HT1080 (cell line): ENCODE measurements at places on chromosomes 12 and 14. TPM values are rescaled to one million over a fixed set of nuclear protein-coding genes. Genes with fewer than 3 reads are reported as not detected.

DNA sequence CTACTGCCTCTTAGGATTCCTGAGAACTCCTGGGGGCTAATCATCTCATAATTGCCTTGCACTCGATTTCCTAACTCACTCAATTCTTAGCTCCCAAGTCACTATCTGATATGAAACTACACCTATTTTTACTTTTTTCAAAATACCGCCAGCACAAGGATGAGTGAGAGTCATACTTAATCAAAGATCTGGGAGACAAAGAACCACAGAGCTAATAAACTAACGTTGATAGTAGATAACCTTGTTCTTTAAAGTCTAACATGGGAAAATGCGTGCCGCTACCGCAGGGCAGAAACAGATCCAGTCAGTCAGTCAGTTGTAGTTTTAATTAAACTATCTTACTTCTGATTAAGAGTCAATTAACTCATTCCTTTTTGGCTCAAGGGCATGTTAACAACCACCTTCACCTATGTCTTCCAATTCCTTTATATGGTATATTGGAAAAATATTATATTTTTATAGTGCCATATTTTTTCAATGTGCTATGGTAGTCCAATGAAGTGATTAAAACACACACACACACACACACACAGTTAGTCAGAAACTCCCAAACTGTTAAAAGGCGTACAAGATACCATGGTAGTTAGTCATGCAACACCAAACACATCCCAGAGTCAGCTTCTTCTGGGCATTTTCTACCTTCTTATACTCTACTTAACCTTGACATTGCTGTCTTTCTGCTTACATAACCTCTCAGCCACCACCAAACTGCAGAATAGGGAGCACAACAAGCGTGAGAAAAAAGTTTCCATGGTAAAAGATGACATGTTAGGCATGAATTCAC, 114.0 kb downstream of the KLHL28 start:
- DNase-seq = peak; percentile 13

DNA sequence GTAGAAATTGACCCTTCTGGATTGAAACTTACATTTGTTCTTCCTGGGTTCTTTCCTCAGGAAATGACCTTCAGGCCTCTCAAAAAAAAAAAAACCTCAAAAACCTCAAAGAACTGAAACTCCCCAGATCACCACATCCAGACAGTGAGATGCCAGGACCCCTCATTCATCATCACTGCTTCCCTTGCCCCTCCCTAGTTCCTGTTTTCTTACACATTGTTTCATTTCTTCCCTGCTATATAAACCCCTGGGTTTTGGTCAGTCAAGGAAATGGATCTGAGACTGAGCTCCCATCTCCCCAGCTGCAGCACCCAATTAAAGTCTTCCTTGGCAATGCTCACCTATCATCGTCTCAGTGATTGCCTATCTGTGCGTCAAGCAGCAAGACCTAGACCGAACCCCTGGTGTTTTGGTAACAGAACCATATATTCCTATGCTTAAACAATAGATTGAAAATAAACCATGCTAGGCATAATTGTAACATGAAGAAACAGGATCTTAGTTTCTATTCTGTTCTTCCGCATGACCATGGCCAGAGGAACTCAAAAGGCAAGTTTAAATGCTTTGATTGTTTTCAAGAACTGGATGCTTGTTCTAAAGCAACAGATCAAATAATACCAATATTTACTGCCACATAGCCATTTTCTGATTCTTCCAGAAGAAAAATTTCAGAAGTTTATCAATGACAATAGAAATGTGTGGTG, 108.0 kb upstream of the MAX start:
- DNase-seq = peak; percentile 95

- no peak for DNase-seq
Observed at GRCh38 chr12:108939594-108939993, 59.7 kb downstream of the DAO start.

DNA sequence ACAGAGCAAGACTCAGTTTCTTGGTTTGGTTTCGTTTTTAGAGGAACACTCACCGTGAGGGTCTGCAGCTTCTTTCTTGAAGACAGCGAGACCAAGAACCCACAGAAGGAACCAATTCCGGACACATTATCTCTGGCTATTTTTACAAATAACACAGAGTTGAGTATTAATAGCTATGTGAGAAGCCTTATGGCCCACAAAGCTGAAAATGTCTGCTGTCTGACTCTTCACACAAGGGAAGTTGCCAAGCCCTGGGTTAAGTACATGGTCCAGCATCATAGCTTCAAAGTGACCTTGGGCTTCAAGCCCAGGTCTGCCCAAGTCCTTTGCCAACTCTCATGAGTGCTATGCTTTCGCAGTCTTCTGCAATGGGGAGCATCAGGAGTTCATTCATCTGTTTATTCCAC, 2.6 kb upstream of the LGMN start:
- no peak for DNase-seq

DNA sequence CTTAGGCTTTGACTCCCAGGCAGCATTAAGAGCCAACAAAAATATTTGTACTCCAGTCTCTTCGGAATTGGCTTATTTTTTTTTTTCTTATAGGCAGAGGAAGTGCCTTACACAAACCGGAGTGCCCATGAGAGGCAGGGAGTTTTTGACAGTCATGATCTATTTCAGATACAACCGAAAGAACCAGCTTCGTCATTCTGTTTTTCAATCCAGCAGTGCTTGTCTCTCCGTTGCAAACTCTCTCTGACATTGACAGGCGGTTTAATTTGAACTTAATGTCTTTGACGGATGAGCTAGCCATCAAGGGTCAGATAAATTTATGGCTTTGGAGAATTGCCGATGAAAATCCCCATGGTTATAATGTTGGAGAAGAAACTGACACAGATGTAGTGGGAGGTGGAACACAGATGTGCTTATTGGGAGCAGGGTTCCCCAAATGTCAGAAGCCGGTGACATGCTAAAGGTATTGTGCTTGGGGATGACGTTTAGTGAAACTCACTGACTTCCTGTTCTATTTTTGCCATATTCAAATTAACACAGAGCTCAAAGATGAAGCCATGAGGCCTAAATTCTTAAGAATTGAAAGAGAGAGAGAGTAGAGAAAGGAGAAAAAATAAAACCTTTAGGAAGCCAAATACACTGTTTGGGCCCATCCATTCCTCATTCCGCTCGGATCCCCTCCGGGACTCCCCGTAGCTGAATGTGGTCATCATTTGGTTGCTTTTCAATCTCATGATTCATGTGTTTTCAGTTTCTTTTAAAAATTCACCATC, 59.7 kb downstream of the PLXNC1 start:
- no peak for DNase-seq

ESPL1 gene
- 16.8 and 20.0 TPM in 2 replicates for total RNA-seq

PAX9 gene
- 1.8 and 2.2 TPM in 2 replicates for total RNA-seq

APOF gene
- not detected in 2 replicates for total RNA-seq
